ENCODE measurements at places on chromosomes 1 and 21.

DNA sequence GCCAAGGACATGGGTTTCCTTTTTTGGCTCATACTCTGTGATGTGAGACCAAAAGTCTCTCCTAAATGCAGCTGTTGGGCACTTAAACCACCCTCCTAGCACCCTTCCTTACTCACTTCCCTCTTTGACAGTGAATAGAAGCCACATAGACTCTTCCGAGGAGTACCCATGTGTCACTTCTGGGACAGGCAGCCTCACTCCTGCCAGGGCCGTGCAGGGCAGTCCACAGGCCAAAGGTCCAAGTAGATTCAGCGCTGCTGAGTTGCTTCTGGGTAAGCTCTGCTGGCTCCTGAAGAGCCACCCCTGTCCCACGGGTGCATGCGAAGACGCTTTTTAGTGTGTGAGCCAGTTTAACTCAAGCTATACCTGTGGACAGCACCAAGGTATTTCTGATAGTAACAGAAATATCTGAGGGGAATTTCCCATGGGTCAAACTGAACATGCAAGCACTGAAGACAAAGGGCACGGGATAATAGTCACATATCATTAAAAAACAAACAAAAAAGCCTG is 36.8 kb upstream of the BMP8B start:
- DNase-seq = no peak

DNA sequence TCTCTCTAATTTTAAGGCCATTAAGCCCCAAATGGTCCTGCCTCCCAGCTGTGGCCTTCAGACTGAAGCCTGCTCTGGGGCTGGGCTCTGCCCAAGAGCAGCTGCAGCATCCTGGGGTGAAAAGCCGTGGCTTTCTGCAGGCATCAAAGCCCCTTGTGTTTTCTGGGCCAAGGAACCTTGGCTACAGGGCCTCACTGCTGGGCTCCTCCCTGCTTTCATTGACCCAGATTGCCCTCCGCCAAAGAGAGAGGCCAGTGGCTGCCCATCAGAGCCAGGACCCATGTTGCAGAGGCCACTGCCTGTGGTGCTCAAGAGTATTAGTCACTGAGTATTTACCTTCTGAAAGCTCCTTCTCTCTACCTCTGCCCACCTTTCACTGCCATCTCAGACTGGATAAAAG is 1.6 kb downstream of the ZNF648 start:
- DNase-seq = no peak

DNA sequence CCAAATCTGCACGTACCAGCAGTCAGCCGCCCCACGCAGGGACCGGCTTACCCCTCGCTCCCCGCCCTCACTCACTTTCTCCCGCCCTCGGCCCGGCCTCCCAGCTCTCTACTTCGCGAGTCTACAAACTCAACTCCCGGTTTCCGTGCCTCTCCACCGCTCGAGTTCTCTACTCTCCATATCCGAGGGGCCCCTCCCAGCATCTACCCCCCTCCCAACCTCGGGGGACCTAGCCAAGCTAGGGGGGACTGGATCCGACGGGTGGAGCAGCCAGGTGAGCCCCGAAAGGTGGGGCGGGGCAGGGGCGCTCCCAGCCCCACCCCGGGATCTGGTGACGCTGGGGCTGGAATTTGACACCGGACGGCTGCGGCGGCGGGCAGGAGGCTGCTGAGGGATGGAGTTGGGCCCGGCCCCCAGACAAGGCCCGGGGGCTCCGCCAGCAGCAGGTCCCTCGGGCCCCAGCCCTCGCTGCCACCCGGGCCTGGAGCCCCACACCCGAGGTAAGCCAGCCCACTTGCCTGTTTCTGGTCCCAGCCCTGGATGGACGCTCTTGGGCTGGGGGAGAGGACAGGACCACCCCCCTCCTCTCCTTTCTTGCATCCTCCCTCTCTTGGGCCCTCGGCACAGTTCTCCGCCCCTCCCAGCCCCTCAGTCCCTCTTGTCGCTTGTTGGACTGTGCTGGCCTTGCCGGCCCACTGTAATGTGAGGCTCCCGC is at the start of gene ARTN:
TSS of gene ARTN (plus strand) at position 416 of the 715 bp plus-strand sequence. CDS start 1,856 bp downstream, outside the sequence.
- no peak for DNase-seq

DNA sequence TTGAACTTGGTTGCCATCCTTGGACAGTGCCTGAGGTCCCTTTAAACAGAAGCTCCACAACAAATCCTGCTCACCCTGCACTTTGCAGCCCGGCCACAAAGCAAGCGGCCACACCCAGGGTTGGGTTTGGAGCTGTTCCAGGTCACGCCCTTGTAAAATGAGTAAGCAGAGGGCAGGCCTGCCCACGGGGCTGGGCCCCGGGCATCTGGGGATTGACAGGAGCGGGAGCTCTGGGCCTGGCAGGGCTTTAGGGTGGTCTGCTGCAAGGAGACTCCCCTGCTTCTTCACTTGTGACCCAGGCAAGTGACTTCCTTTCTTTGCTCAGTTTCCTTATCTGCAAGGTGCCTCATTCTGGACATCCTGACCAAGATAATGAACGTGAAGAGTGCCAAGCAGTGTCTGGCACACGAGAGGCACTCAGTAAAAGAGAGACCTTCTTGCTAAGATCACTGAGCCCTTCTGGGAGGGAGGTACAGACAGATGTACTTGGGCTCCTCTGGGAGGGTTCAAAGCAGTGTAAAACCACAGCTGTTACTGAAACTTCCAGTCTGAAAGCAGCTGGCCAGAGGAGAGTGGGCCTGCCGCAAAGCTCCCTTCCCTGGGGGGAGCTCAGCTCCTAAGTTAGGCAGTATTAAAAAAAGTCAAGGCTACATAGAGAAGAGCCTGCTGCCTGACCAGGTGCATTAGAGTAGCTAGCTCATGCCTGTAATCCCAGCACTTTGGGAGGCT is 2.6 kb downstream of the E2F2 start:
- peak; percentile 74 for DNase-seq

DNA sequence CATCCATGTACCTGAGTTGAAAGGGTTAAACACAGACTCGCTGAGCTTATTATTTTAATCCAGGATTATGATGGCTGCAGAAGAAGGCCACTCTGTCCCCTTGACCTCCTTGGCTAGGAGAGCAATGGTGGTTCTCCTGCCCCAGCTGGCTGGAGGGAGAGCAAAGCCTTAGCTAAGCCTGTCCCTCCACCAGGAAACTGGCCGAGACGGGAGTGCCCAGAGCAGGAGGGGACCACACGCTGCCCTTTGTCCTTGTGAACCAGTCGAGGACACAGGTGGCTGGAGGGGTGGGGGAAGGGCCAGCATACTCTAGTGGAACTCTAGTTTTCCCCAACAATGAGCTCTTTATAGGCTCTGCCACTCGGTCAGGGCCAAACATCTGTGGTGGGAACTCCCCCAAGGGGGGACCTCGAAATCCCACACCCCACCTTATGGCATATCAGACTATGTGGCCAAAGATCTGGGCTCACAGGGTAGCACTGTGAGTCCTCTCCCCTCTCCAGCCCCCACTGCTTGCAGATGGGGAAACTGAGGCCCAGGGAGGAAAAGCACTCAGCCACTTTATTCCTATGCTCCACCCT is 12.9 kb downstream of the KIAA1614 start:
- DNase-seq = no peak
